ENCODE measurements at places on chromosomes 11 and 22.

- DNase-seq: no peak
Observed at GRCh38 chr22:20786536-20786979, 12.6 kb downstream of the SERPIND1 start.

- no peak for DNase-seq
Observed at GRCh38 chr22:46545086-46545792, 7.8 kb upstream of the CELSR1 start.

DNA sequence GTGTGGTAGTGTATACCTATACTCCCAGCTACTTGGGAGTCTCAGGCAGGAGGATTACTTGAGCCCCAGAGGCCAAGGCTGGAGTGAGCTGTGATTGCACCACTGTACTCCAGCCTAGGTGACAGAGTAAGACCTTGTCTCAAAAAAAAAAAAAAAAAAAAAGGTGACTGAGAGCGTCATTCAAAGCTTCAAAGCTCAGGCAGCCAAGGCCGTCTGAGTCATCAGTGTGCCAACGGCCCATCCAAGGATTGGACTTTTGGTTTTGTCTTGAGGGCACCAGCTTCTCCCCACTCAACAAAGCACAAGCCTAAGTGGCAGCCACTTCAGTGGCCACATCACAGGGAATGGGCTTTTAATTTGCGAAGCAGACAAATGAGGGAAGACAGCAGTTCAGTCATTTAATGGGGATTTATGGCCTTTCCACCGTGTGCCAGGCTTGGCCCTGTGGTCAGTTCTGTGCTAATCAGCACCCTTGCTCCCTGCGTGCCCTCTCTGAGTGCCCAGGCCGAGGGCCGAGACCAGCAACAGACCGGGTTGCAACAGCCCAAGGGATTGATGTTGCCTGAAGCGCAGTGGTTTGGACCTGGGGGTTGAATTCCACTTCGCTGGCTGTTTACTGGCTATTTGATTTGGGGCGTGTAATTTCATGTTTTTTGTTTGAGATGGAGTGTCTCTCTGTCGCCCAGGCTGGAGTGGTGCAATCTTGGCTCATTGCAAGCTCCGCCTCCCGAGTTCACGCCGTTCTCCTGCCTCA, 30.2 kb upstream of the CRYBB3 start:
- no peak for DNase-seq

DNA sequence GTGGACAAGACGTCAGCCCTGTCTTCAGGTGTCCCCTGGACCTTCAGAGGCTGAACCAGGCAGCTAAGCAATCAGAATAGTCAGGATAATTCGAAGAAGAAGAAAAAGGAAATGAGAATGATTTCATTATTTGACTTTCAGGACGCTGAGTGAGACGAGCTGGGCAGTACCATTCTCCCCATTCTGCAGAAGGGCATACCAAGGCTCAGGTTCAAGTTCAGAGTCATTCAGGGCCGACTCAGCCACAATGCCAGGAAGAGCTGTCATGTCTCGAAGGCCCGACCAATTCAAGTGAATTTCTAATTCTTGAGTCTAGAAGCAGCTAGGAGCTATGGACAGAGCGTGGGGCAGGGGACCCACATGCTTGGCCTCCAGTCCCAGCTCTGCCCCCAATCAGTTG, 33.8 kb upstream of the CD82 start:
- DNase-seq: no peak

DNA sequence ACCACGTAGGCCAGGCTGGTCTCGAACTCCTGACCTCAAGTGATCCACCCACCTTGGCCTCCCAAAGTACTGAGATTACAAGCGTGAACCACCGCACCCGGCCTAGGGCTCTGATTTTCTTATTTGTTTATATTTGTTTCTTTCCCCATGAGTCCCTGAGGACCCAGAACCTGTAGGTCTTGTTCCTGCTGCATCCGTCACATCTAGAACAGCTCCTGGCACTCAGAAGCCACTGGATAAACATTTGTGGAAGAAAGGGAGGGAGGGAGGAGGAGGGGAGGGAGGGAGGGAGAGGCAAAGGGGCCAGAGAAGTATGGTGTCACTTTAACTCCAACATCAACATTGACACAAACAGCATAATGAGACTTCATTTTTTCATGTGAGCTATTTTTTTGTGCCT, 67.7 kb downstream of the CELSR1 start:
- DNase-seq: no peak

- no peak for DNase-seq
Observed at GRCh38 chr11:111734101-111734953, 31.9 kb downstream of the PPP2R1B start.
